ENCODE measurements at places on chromosomes 7 and 10.

DNA sequence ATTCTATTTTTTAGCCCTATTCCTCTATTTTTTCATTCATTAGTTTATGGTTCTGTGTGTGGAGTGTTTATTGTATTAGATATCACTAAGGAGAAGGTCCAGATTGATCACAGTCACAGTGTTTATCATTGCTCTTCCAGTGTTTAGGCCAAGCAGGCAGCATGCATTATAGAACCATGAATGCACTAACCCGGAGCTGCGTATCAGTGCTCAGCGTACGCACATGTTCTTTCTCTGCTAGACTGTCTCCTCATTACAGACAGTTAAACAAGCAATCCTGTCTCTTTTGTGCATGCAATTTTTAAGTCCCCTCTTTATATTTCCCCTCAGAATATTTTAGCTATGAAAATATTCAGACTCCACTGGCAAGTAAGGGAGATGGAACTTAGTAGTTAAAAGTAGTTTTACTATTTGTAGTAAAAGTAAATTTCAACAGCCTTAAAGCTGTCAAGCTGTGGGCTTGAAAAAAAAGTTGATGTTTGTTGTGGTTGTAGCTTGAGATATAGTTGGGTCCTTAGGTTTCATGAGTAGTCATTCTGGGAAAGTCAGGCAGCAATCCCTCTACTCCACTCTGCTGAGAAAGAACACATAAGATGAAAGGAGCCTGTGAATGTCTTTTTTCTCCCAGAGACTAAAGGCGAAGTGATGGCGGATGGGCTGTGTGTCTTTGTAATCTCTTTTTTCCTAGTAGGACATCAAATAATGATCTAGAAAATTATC, 260.4 kb downstream of the CDK14 start:
- DNase-seq = no peak

- no peak for DNase-seq
Measured at GRCh38 chr7:50505553-50506210, 55.5 kb upstream of the FIGNL1 start.

- peak; percentile 69 for DNase-seq
Measured at GRCh38 chr10:84329196-84329611, 815 bp downstream of the CCSER2 start.

DNA sequence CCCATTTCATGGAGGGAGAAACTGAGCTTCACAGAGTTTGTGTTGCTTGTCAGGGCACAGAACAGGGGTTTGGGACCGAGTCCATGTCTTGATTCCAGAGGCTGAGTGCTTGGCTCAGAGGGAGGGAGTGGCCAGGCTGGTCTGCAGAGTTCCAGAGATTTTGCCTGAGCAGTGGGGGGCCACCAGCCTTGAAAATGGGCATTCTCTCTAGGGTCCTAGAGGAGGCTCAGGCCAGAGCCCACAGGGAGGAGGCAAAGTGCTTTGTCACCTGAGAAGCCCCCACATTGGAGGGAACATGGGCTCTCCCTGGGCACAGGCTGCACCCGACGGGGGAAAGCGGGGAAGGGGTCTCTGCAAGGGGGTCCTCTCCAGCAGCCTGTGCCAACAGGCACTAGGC, 51.5 kb downstream of the DOCK1 start:
- no peak for DNase-seq

DNA sequence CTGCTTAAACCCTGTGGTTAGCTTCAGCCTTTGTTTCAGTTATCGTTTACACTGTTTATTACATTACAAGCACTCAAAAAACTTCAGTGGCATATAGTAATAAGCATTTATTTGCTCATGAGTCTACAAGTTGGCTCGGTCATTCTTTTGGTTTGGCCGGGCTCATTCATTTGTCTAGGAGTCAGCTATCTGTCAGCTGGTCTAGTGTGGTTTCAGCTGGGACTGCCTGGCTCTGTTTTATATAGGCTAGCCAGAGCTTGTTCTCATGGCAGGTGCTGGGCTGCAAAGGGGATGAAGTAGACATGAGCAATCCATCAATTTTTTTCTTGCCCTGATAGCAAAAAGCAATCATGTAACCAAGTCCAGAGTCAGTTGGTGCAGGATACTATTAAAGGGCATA, 103.6 kb downstream of the MKLN1 start:
- DNase-seq = peak; percentile 5

DNA sequence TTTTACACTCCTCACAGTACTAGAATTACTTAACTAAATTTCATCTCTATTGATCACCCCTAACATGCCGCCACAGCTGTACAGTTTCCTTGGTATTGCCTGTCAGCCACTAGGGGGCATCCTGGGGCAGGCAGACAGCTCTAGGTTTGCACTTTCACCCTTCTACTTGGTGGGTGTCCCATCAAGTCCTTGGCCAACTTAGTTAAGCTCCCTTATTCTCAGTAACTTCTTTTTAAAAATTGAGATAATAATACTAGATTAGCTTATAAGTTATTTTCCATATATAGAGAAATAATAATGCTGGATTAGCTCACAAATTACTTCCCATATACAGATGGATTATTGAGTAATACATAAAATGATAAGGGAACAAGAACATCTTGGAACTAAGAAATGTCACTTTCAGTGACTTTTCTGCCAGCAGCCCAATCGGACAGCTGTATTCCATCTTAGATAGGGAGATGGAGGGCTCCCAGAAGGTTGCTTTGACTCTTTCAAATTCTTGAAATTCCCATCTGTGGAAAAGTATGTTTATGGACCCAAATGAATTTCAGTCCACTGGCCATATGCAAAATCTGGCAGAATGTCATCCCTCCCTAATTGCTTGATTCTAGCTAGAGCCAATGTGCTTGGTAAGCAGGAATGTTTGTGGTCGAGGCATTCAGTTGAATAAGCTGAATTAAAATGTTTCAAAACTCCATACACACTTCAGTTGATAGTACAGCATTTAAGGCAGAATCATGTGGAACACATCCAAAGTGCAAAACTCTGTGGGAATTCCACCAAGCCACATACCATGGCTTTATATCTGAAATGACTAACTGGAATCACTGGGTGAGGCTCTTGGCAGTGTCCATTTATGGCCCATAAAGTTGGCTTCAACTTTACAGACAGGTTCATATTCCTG, 309.7 kb downstream of the CSTF2T start:
- peak; percentile 34 for DNase-seq

DNA sequence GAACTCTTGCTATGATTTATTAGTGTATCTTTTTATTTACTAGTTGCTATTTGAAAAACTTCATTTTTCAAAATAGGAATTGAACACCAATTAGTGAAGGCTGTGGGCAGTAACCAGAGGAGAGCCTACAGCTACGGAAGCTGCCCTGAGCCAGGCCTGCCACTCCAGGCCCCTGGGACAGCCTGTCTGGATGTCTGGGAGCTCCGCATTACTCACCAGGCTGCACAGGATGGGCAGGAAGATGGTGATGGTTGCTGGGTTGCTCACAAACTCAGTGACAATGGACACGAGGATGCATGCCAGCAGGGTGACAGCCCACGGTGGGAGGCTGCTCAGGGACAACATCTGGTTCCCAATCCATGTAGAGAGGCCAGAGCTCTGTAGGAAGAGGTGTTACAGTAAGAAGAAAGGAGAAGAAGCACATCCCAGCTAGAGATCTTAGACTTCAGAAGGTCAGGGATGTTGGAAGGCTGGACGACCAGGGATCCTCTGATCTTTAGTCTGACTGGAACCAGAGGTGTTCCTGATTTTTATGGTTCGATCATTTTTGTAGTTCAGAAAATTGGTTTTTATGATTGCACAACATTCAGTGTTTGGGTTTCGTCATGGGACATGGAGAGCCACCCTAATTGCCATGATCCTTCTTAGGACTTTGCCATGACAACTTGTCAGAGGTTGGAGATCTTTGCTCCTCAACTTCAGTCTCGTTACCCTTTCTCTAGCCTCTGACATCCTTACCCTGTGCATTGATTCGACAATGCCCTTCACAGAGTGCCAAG, 23.2 kb downstream of the STMP1 start:
- peak; percentile 60 for DNase-seq

- no peak for DNase-seq
Measured at GRCh38 chr7:96786998-96787395, 77.4 kb upstream of the SEM1 start.

DNA sequence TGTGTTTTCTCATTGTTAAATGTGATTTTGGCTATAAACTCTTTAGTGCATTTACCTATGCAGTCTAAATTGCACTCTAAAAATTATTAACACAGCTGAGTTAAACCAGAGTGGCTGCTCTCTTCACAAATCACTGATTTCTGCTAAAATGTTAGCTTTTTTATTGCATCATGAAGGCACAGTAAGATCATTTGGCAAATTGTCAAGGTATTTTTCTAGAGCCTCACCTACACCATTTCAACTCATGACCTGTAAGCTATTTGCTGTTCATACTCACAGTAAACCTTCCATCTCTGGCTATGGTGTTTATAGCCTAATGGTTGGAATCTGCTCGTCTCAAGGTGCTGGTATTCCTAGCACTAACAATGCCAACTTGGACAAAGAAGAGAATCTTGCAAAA, 25.7 kb downstream of the NDUFB2 start:
- DNase-seq = no peak

GRCh38 chr10:62506371-62506770, 132.2 kb downstream of the ZNF365 start:
- no peak for DNase-seq

GRCh38 chr7:19405541-19405940, 260.3 kb upstream of the FERD3L start:
- DNase-seq = peak; percentile 82

GRCh38 chr7:28225576-28225975, 45.0 kb upstream of the JAZF1 start:
- DNase-seq = no peak

- DNase-seq = no peak
Measured at GRCh38 chr7:74006451-74007241, 21.3 kb upstream of the ELN start.

DNA sequence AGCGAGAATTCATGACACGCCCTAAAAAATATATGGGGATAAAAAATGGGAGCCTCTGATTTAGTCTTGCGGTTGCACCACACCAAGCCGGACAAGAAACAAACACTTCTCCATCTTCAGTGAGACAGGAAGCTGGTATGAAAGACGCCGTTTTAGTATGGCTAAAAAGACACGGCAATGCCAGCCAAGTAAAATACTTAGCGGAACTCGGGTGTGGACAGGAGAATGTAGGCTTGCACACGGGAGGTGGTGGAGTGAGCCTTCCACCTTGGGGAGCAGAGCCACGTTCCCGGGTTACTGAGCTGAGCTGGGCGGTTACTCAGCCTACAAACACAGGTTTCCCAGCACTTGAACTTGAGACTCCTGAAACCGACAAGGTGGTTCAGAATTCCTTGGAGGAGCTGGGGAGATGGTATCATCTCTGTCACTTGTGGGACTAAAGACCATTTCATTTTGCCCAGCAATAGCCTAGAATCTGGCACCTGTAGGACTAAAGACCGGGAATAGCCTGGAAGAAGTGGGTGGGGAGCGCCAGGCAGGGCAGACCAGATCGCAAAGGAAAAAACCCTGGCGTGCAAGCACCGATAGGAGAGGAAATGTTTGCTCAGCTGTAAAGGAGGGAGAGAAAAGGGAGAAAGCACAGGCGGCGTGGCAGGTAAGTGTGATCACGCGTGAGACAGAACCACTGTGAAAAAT, 34.8 kb upstream of the SEPHS1 start:
- no peak for DNase-seq

Data from ELR (cell line).